ENCODE measurements at places on chromosomes 4 and X.

GRCh38 chr4:100165809-100166208 lies 24.5 kb downstream of the DDIT4L start:
- DNase-seq = peak; percentile 40

GRCh38 chrX:53223955-53224859 lies 800 bp downstream of the KDM5C start:
- no peak for DNase-seq

DNA sequence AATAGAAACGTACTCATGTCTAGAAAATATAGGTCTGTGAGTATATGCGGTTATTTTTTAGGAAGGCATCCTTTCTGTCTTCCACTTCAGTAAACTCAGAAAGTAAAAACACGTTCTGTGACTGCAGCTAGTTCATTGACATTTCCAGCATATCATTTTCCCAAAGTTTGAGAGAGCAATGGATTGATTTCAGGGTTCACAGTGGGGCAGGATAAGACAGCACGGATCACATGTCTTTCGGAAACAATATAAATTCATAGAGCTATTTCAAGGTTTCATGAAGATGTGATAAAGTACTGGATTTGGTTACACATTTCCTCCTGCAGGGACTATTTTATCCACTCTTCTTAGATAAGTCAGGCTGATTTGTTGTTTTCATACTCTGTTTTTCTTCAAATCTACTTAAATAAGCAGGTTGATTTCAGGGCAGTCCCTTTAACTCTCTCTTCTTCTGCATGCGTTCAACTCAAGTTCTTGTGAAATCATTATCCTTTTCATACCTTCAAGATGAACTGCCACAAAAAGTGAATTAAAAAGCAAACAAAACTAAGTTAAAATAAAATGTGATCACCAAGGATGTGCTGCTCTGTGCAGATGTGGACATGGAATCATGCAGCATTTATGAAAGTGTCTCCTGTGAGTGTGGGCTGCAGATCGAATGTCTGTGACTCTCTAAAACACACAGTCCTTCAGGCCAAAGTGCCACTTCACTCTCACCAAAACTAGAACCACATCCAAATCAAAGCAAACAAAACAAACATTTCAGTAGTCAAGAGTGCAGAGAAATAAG lies 187.7 kb downstream of the UNC5C start:
- DNase-seq = no peak

GRCh38 chrX:105876658-105877057 lies 54.3 kb downstream of the NRK start:
- no peak for DNase-seq
